Kidney capillary endothelial cell (primary cell): ENCODE measurements at places on chromosomes 1 and 21.

GRCh38 chr1:116262207-116262994 lies 110.6 kb upstream of the ATP1A1 start:
- DNase-seq: no peak

GRCh38 chr1:15411593-15412137 lies 2.0 kb downstream of the EFHD2 start:
- no peak for DNase-seq

DNA sequence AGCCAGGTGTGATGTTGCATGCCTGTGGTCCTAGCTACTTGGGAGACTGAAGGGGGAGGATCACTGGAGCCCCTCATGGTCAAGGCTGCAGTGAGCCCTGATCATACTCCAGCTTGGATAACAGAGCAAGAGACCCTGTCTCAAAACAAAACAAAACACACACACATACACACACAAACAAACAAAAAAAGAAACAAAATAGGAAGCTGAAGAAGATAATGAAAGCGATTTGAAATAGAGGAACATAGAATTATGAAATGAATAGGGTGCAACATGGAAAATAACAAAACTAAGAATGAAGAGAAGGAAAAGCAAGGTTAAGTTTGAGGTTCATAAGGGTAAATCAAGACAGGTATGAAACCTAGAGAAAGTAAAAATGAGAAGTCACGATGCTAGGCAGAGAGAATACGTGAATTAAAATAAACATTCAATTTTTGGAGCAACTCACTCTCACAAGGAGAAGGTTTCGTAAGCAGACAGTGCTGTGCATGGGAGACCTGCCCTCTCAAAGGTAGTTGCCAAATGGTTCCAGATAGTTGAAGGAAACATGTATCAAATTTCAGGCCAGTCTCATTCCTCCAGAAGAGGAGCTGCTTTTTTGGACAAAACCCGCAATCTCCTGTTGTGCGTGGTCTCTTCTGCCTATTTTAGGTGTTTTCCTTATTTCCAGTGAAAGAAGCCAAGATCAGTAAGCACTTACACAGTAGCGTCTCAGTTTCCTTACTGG lies 3.3 kb downstream of the CD46 start:
- no peak for DNase-seq

DNA sequence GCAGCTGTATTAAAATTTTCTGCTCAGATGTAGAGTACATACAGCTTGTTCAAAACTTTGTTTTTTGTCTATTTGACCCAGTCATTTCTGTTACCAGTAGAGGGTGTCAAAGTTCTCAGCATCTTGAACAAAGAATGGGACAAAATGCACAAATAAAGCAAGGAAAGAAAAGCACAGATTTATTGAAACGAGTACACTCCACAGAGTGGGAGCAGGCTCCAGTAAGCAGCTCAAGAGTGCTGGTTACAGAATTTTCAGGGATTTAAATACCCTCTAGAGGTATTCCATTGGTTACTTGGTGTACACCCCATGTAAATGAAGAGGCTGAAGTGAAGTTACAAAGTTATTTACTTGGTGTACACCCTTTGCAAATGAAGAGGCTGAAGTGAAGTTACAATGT lies 8.9 kb upstream of the PRMT6 start:
- no peak for DNase-seq

- no peak for DNase-seq
Measured at GRCh38 chr21:46650476-46651098, 15.1 kb downstream of the PRMT2 start.

DNA sequence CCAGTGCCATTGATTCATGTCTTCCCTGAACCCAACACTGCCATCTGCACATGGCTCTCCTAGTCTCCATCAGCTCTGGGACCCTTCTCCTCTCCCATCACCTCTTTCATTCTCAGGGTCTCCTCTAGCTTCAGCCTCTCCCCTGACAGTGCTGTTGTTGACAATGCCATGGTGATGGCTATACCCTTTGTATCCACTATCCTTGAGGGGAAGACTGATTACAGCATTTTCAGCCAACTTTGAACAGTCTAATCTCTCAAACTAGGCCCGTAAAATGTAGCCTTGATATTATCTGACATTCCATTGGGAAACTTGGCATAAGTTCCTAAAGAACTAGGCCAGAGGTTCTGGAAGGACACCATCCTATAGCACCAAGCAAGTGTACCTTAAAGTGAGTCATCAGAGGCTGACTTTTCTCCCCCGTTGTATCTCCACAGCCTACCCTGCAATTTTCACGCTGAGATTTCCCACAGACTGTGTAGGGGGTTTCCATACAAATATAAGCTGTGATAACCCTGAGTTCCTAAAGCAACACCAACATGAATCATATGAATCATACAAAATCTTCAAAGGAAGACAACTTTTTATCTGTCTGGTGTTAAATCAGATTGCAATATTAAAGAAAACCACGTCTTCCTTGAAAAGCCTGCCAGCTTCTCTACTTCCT lies 5.8 kb downstream of the HAO2 start:
- no peak for DNase-seq

GRCh38 chr1:153533689-153534201 lies 2.0 kb downstream of the S100A6 start:
- peak; percentile 91 for DNase-seq

DNA sequence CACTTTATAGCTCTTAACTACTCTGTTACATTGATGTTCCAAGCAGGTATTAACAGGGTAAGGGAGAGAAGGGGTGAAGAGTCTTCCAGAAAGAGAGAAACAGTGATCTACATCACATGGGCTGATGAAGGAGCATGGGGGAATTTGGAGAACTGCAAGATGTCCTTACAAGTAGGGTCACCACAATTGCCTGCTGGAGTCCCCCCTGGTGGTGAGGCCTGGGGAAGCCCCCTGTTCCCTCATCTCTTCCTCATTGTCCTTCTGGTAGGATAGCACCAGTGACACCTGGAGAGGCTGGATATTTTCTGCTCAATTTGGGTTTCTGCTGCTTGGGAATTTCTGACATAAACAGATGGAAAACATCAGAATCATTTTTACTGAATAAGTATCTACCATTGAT lies 126.6 kb downstream of the RUNX1 start:
- no peak for DNase-seq

GRCh38 chr1:59505596-59506028 lies 208.7 kb downstream of the FGGY start:
- no peak for DNase-seq

DNA sequence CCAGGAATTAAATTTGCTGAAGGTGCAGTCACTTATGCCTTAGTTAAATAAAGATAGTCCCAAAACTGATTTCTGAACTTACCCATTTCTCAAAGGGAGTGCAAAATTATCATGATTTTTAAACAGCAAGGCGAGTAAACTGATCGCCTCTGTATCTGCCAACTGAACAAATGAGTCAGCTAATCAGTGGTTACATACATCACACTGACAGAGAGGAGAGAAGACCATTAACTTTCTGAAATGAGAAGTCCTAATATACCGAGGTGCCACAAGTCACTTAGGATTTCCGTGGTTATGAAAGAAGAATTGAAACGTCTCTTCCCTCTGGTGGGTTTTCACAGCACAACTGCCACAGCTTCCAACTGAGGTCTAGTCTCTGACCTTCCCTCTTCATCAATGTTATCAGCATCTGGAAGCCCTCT lies 400.7 kb downstream of the SMYD3 start:
- no peak for DNase-seq

DNA sequence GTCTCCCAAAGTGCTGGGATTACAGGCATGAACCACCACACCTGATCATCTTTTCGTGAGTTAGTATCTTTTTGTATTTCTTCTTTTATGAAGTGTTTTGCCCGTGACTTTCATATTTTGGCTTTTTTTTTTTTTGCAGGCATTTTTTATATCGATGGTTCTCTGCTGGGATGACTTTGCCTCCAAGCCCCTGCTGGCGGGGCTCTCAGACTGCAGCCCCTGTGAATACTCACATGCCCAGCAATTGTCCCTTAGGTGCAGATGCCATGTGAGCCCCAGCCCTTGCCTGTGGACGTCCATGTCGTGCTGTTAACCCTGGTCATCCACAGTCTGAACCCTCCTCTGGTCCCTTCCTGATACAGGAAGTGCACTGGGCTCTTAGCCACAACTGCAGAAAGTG lies 21.7 kb downstream of the CRYAA start:
- no peak for DNase-seq

DNA sequence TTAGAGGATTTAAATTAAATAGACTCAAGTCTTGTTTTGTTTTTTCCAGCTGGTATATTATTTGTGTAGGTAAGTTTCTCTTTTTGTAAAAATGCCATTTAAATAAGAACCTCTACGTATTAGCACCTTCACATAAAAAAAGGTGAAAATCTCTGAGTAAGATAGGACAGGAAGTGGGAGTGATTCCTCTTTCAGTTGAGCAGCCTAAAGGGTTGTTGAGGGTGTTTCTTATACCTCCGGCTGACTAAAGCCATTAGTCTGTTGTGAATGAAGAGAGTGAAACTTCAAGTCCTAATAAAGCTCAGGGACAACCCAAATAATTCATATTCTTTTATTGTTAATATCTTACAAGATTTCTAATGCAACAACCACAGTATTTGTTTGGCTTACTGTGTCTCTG lies 188.7 kb downstream of the CHRM3 start:
- DNase-seq: no peak

GRCh38 chr1:207745285-207745684 lies 6.6 kb upstream of the CD46 start:
- no peak for DNase-seq

- no peak for DNase-seq
Measured at GRCh38 chr1:208157769-208158168, 86.4 kb downstream of the PLXNA2 start.

- DNase-seq: no peak
Measured at GRCh38 chr1:115164484-115164883, 75.2 kb upstream of the TSPAN2 start.

DNA sequence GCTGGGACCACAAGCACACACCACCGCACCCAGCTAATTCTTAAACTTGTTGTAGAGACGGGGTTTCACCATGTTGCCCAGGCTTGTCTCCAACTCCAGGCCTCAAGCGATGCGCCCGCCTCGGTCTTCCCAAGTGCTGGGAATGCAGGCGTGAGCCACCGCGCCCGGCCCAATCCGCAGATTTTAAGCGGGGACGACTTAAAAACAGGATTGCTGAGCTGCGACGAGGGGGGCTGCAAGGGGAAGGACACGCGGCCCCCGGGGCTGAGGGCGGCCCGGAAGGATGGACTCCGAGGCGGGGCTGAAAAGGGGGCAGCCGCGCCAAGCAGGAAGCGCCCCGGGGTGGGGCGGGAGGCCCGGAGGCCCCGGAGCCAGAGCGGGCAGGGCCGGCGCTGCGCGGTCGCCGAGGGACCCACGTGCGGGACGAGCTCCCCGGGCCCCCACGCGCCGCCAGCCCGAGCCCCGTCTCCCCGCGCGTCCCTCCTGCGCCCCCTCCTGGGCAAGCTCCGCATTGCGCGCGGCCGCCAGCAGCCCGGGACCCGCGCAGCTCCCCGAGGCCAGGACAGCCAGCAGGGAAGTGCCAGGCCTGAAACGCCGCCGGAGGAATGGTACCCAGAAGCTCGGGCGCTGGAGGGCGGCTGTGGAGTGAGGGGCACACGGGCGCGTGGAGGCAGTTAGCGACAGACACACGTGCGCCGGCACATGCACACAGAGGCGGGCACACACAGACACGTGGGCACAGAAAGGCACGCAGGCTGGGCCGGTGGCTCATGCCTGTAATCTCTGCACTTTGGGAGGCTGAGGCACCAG lies 5.5 kb upstream of the PRKCZ start:
- peak; percentile 43 for DNase-seq

DNA sequence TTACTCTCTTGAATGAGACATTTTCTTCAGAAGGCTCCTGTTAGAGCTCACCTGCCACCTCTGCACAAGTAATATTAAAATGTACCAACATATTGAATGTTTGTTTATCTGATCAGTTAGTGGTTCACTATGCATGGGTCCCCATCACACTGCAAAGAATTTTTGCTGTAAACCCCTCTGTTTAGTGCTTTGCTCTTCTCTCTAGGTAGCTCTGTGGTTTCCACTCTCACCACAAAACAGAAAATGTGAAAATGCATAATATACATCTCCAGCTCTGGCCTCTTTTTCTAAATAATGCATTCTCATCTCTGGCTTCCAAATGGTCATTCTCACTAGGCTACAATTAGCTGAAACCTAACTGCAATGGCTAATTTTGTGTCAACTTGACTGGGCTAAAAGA lies 176.7 kb downstream of the TRIM33 start:
- DNase-seq: no peak

DNA sequence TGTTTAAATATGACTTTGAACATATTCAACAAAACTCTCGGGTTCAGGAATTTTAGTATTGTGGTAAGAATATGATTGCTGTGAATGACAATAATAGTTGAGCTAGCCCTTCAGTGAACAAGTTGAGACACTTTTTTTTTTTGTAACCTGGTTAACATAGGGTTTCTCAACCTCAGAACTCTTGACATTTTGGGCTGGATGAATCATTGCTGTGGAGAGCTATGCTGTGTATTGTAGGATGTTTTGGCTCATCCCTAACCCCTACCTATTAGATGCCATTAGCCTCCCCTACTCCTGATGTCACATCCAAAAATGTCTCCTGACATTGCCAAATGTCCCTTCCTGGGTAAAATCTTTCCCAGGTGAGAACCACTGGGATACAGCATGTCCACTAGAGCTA lies 113.7 kb downstream of the RUNX1 start:
- no peak for DNase-seq

GRCh38 chr1:167697667-167698141 lies 24.1 kb upstream of the MPZL1 start:
- DNase-seq: no peak

- DNase-seq: no peak
Measured at GRCh38 chr21:34583926-34584563, 30.9 kb downstream of the RCAN1 start.

- no peak for DNase-seq
Measured at GRCh38 chr1:206651958-206652890, 16.9 kb downstream of the DYRK3 start.

DNA sequence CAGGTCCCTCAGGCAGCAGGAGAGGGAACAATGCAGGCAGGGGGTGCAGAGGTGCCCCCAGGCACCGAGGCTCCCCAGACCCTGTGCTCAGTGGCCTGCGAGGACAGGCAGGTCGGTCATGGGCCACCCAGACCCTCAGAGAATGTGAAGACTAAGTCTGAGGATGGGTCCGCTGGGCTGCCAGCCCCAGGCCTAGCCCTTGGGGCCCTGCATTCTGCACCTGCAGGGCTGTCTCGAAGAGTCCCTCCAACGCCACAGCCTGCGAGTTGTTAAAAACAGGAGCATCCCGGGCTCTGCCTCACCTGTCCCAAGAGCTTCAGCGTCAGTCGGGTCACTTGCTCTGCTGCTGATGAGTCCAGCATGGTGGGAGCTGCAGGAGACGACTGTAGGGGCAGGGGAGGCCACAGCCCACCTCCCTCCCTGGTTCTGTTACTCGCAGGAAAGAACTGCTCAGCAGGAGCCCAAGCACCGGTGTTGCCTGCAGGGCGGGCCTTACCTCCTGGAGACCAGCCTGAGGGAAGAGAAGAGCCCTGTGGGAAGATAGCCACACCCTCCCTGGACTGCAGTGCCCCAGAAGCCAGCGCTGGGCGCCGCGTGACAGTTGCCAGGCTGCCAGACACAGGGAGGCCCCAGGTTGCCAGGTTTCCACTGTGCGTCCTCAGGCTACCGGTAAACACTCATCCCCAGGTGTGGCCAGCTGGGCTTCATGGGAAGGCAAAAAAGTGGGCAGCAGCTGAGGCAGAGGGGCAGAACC lies 5.8 kb downstream of the C21orf58 start:
- no peak for DNase-seq

- DNase-seq: no peak
Measured at GRCh38 chr1:168443356-168443755, 100.4 kb downstream of the XCL2 start.

- no peak for DNase-seq
Measured at GRCh38 chr1:44619261-44619900, 54.9 kb downstream of the TMEM53 start.

GRCh38 chr1:226984521-226985238 lies 44.6 kb downstream of the COQ8A start:
- no peak for DNase-seq

GRCh38 chr1:220483700-220484099 lies 44.2 kb upstream of the MARK1 start:
- no peak for DNase-seq
